ENCODE measurements at places on chromosomes 7 and 10.

DNA sequence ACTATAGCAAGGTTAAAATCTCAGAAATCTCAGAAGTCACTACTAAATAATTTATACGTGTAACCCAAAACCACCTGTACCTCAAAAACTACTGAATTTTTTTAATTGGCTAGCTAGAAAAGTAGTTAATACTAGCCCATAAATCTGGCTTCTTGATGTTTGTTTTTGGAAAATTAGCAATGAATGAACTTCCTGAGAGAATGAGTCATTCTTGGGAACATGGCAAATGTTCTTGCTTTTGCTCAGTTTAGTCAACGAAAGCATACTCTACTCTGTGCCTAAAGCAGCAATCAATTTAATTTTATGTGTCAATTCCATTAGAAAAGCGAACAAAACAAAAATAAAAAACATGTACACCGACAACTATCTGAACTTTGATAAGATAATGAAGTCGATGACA is 69.2 kb downstream of the SEMA3E start:
- DNase-seq = no peak

- DNase-seq = no peak
These were observed 286.2 kb downstream of the PLXNA4 start for GRCh38 chr7:132290021-132290420.

- DNase-seq = no peak
These were observed 75.8 kb downstream of the CALN1 start for GRCh38 chr7:72336382-72336631.

DNA sequence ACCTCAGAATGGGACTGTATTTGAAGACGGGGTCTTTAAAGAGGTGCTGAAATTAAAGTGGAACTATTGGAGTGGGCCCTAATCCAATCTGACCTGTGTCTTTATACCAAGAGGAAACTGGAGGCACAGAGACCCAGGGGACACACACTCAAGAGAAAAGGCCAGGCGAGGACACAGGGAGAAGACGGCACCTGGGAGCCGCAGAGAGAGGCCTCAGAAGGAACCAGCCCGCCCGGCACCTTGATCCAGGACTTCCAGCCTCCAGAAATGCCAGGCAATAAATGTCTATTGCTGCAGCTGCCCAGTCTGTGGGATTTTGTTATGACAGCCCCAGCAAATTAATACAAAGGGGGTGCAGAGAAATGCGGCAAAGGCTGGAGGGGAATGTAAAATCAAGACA is 10.5 kb downstream of the CARD11 start:
- DNase-seq = no peak

- peak; percentile 43 for DNase-seq
These were observed 49.5 kb downstream of the NEURL1 start for GRCh38 chr10:103542764-103543616.

DNA sequence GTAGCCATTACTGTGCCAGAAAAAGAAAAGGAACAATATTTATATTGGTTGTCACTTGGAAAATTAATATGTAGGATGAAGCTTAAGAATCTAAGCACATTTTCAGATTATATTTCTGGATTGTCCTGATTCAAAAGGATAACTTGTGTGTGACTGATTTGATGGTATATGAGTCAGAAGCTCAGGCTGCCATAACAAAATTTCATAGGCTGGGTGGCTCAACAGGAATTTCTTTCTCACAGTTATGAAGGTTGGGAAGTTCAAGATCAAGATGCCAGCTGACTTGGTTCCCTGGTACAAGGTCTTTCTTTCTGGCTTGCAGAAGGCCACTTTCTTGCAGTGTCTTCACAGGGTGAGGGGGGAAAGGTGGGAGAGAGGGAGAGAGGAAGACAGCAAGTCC is 108.5 kb downstream of the ST7 start:
- no peak for DNase-seq

DNA sequence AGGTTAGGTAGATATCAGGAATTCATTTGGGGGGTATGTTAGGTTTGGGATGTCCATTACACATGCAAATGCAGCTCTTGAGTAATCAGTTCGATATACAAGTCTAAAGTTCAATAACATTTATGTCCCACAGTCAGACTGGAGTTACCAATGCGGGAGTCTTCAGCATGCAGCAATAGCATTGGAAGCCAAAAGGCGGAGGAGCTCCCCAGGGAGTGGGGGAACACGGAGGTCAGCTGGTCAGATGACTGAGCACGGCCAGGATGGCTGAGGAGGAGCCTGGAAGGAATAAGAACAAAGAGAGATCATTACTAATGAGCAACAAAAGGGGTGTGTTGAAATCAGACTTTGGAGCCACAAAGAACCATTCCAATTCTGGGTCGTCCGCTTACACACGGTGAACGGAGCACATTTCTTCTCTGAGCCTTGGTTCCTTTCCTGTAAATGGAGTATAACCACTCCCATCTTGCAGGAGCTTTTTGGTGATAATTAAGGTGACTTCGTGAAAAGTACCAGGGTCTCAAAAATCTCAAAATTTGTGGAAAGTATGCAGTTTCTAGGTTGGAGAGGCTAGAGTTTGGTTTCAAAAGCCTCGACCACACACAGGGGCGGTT is 478 bp upstream of the ZNF22 start:
- no peak for DNase-seq

DNA sequence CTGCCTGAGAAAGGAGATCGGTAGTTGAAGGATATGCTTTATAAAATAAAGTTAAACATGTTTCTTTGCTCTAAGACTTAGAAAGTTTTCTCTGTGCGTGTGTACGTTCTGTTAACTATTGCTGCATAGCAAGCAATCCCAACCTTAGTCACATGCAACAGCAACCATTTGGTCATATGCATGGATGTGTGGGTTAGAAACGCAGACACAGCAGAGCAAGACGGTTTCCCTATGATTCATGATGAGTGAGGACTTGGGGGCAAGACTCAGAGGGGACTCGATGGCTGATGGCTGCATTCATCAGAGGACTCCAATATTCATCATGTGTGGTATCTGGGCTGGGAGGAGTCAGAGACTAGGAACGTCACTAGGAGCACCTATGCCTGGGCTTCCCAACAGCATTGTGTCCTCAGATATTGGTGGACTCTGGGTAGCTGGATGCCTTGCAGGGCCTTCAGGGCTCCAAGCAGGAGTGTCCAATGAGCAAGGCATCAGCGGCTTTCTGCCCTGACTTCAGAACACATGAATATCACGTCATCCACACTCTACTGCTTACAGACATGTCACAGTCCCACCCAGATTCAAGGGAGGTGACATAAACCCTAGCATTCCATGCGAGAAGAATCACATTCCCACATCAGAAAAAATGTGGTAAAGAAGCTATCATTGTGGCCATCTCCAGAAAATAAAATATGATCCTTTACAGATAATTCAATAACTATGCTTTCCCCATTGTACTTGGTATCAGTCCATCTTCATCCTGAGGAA is 731.2 kb downstream of the TNS3 start:
- DNase-seq = no peak

DNA sequence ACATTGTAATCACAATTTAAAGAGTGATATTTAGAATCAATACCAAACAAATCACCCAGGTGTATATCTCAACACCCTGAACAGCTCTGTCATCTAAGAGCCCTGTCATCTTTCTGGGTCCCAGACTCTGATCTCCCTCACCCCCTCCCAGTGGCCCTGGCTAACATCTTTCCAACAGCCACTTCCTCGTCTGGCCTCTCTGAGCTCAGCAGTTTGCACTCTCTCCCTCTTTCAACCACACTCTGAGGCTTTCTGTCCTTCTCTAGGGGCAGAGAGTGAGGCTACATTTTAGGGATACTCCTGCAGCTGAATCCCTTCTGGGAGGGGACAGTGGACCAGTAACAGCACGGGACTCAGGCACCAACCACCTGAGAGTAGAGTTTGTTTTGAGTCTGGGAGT is 17.1 kb upstream of the PRRT4 start:
- DNase-seq = no peak

Measured in hematopoietic multipotent progenitor cell treated with erythropoietin and hydrocortisone succinate and interleukin-3 and kit ligand, for 8 days (in vitro differentiated cells).